ENCODE measurements at places on chromosomes 6 and 20.

GRCh38 chr6:111356551-111356950, 126.5 kb downstream of the REV3L start:
- no peak for DNase-seq

GRCh38 chr6:100704961-100705360, 176.2 kb downstream of the ASCC3 start:
- no peak for DNase-seq

DNA sequence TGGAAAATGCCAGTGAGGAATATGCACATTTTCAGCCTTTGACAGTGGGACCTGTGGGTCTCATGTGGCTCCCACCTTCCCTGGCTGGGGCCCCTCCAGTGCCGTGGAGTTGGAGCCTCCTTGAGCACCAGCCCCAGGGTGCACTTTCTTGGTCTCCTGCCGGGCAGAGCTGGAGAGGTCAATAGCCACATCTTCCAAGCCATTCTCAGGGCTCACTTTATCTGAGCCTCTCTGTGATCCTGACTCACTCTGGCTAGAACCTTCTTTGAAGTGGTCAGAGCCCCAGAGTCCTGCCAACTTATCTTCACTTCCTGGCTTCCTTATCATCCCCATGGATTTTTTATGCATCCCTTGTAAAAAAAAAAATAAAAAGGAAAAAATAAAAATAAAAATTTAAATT, 5.7 kb downstream of the VSX1 start:
- DNase-seq, result no peak

- no peak for DNase-seq
These were observed 110.5 kb downstream of the LRFN2 start for GRCh38 chr6:40476673-40477072.

- peak; percentile 96 for DNase-seq
These were observed 1.1 kb upstream of the BEND3 start for GRCh38 chr6:107116328-107116892.

- DNase-seq, result peak; percentile 16
These were observed 35.9 kb downstream of the MOXD1 start for GRCh38 chr6:132365281-132365907.

DNA sequence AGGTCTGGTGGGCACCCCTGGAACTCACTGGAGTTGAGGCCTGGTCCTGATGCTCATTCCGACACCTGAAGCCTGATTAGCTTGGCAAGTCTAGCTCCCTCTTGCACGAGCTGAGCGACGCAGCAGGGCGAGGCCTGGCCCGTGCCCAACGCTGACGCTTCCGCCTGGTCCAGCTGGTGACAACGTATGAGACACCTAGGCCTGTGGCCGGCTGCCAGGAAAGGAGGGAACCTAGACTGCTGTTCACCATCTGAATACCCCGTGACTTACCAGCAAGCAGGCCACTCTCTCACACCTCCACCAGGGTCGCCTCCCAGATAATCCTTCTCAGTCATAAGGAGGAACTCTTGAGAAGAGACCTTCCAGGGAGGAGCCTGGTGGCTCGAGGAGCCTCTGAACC, 24.5 kb downstream of the YTHDF1 start:
- DNase-seq, result no peak

DNA sequence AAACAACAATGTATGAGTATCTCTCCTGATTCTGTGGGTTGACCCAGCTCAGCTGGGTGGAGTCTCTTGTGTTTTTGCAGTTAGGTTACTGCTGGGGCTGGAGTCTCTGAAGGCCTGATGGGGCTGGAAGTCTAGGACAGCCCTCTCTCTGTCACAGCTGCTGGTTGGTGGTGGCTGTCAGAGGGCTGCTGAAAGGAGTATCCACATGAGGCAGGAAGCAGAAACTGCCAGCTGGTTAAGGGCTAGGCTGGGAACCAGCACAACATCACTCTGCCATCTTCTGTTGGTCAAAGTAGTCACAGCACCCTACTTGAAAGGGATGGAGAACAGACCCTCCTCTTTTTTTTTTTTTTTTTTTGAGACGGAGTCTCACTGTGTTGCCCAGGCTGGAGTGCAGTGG, 10.0 kb upstream of the PACSIN1 start:
- DNase-seq, result no peak

- DNase-seq, result peak; percentile 35
These were observed 817 bp downstream of the ME1 start for GRCh38 chr6:83429857-83430610.

GRCh38 chr6:165984729-165985275, 182.8 kb downstream of the TBXT start:
- DNase-seq, result no peak

GRCh38 chr6:108800427-108800864, 47.8 kb upstream of the ARMC2 start:
- no peak for DNase-seq

- DNase-seq, result no peak
These were observed 8.1 kb upstream of the APCDD1L start for GRCh38 chr20:58523072-58523970.

GRCh38 chr20:40925829-40926510, 102.7 kb upstream of the TOP1 start:
- DNase-seq, result no peak

DNA sequence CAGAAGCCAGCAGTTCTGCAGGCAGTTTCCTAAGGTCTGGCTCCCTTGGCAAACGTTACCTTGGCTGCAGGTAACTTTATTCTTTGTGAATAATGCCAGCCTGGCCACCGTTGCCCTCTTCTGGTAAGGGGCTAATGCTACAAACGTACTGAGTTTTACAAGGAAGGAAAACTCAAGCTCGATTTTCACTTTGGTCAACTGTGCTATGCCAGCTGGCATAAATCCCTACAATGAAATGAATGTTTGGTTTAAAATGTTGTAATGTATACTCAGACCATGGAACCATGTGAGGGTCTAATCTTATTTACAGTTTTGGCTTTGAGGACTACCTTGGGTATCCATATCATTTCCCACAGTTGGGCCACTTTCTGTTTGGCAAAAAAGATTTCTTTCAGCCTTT, 101.4 kb downstream of the SLX4IP start:
- DNase-seq, result peak; percentile 77

GRCh38 chr6:95545226-95545625, 32.1 kb upstream of the MANEA start:
- DNase-seq, result no peak

DNA sequence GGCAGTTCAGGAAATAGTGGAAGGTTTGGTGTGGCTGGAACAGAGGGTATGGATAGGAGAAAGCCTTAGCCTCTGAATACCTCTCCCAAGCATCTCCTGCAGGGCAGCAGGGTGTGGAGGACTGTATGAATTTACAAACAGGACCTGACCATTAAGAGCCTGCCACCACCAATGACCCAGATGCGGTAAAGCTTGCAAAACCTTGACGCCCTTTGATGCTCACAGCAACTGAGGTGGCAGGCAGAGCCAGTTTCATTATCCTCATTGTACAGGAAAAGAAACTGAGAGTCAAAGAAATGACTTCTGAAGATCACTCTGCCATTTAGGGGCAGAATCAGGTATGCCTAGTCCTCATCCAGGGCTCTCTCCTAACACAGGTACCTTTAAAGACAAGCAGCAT, 2.4 kb downstream of the HM13 start:
- DNase-seq, result no peak

DNA sequence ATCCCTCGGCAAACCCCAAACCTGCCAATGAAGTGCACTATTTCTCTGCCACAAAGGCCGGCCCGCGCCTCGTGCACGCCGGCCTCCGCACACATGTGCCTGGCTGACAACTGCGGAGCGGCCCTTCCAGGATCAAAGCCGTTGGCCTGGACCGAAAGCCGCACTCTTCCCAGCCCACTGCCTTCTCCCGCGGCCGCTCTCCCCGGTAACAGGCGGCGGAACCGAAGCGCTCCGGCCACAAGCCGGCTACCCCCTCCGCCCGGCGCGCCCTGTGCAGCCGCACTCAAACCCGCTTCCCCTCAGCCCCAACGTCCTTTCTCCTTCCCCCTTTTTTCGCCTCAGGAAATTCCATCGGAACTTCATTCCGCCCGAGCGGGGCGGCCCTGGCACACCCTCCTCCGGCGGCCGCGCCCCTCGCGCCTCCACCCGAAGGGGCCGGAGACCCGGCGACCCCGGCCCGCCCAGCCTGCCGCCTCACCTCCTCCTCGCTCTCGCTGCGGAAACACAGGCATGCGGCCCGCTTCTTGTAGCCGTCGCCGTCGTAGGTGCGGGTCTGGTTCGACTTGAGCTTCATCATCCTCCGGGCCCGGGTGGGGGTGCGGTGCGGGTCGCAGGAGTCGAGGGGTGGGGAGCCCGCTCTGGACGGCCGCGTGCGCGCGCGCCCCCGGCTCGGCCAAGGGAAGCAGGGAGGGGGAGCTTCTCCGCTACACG, 528 bp downstream of the NUDT3 start:
- DNase-seq, result peak; percentile 78

DNA sequence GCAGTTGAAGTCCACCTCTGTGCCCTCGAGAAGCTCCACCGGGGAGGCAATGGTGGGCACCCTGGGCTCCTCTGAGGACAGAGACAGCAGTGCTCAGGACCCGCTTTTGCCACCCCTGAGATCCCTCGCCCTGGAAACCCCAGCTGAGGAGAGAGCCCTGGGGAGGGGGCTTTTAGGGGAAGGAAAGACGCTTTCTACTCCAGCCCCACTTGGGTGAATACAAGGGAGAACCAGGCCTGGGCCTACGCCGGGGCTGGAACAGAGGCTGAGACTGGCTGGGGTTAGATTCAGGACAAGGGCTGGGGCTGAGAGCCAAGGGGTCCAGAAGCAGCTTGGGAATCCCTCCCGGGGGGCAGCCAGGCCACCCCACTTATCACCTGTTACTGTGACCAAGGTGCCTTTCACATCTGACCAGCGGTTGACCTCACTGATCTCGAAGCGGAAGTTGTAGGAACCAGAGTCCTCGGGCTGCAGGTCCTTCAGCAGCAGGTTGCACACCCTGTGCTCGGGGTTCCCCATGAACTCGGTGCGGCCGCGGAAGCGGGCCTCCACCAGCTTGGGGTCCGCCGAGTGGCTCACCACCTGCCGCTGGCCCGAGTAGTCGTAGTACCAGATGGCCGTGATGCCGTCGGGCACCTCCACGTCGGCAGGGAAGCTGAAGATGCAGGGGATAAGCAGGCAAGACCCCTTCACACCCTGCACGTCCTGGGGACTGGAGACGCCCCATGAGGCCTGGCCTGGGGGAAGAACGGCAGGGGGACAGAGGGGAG, 6.2 kb downstream of the SIGLEC1 start:
- DNase-seq, result no peak

DNA sequence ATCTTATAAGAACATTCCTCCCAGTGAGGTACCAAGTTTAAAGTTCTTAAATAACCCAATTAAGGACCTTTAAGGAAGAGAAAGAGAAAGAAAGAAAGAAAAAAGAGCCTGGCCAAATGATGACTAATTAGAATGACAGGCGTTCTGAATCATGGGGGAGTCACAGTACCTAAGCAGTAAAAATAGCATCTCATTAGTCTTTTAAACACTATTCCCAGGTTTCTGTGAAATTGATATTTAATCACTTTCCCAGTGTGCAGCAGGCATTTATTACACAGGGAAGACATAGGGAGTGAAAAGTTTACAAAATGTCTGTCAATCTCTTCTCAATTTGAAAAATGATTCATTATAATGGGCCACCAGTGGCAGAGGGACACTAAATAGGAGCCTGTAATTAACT, 251.4 kb upstream of the MANEA start:
- no peak for DNase-seq

- no peak for DNase-seq
These were observed 25.3 kb downstream of the TBC1D7 start for GRCh38 chr6:13302751-13303667.

DNA sequence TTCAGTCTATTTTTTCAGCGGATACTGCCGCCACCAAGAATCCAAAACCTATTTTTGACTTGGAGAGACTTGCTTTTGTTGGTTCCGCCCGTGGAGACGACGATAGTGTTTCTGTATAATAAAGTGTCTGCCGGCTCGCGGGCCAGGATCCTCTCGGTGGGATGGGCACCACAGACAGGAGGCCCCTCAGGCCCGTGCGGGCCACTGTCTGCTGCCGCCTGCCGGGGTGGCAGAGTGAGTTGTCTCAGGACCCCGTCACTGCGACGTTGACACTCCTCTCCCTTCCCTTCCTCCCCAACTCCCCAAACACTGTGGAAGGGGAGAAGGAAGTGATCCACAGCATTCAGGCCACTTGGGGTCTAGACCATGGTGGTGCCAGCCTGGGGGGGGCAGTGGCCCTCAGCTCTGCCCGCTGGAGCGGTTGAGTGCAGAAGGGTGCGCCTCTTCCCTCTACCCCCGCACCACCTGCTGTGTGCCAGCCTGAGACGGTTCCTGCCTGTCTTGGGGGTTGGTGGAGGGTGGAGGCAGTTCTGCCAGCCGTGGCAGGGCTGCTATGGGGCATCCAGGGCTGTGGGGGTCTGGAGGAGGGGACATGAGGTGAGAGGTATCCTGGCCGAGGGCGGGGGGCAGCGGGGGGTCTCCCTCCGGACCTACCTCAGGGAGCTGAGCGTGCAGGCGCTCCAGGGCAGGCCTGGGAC, 17.5 kb downstream of the RBM38 start:
- no peak for DNase-seq

DNA sequence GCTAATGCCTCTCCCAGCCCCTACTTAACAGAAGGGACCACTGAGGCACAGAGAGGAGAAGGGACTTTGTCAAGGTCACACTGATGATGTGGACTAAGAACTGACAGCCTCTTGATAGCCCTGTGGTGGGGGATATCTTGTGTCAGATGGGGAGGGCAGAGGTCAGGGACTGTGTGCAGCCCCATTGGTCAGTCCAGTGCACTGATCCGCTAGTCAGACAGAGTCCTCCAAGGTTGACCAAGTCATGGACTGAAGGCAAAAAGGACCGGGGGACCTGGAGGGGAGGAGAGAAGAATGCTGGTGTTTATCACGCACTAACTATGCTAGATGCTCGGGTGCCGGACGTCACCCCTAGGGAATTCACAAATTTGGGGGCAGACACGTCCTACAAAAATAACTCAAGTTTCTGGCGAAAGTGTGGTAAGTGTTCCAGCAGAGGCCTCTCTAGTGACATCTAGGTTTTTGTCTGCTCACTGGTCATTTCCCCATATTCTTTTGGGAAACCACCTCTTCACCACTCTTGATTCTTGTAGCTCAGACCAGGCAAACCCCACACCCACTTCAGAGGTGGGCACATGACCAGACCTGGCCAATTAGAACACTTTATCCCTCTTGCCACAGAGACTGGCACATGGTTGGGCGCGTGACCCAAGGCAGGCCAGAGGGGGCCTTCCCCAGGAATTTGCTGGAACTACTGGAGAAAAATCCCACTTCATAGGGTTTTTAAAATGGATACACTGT, 21.0 kb downstream of the TCF15 start:
- DNase-seq, result peak; percentile 54

DNA sequence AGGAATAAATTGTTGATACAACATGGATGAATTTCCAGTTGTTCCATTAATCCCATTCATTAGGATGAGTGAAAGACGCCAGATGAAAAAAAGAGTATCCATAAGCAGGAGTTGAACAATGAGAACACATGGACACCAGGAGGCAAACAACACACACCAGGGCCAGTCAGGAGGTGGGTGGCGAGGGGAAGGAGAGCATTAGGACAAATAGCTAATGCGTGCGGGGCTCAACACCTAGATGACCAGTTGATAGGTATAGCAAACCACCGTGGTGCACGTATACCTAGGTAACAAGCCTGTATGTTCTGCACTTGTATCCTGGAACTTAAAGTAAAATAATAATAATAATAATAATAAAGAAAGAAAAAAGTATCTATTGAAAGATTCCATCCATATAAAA, 11.1 kb downstream of the PCED1A start:
- DNase-seq, result no peak

Measured in GM23338 (cell line).